ENCODE measurements at places on chromosomes 6 and 20. TPM values are rescaled to one million over a fixed set of nuclear protein-coding genes. Genes with fewer than 3 reads are reported as not detected.
A peak's percentile ranks its signal among the peaks of the same experiment; 100 is the strongest.

DNA sequence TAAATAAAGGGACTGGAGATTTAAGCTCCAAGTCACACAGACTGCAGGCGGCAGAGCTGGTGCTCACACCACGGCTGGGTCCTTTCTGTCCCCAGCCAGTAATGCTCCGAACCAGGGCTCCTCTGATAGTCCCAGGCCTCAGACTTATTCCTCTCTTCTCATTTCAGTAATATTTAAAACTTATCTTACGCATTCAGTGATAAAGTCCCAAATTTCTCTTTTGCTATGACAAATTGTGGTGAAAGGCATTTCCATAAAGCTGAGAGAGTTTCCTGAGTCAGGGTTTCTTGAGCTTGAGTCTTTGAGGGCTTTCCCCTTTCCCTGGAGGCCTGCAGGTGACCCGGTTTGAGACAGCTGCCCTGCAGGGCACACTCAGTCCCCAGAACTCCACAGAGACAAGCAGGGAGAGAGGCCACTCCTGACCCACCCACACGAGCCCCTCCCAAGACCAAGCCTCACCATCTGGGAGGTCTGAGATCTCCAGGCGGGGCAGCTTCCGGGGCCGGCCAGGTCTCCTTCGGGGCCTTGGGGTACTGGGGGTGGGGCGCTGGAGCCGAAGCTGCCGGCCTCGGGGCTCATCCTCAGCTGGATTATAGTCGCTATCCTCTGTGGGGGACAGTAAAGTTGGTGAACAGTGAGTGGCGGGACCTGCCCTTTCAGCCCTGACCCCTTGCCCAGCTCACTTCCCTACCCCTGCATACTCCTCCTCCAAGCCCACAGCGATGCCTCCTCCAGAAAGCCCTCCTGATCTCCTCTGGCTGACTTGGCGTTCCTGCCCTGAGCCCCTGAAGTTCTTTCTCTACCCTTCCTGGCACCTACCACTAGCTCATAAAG, 6.6 kb downstream of the ZNF335 start:
- DNase-seq: no peak

- DNase-seq: no peak
Measured at GRCh38 chr6:13267142-13267651, 61.1 kb downstream of the TBC1D7 start.

- DNase-seq: no peak
Measured at GRCh38 chr6:134585517-134585873, 267.6 kb upstream of the SGK1 start.

- DNase-seq: peak; percentile 78
Measured at GRCh38 chr6:154732538-154733182, 556 bp upstream of the SCAF8 start.

- DNase-seq: no peak
Measured at GRCh38 chr6:26045065-26045927, 41.9 kb upstream of the HFE start.

DNA sequence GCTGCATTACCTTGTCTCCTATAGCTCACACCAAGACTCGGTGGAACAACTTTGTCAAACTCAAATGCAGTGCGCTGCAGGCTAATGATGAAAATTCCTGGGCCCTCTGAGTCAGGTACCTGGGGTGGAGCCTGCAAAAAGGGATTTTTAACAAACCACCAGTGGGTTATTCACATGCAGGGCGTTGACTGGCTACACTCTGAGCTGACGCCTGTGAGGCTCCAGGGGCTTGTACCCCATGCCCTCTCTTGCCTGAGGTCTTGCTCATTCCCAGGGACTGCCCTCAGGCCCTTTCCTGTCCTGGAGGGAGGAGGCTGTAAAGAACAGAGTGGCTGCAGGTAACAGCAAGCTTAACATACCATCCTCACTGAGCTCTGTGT, 9.2 kb downstream of the GTSF1L start:
- no peak for DNase-seq

- no peak for DNase-seq
Measured at GRCh38 chr20:47631078-47631477, 129.4 kb downstream of the NCOA3 start.

GRCh38 chr6:142562865-142563264, 261.1 kb downstream of the ADGRG6 start:
- no peak for DNase-seq

GRCh38 chr20:18728870-18729224, 84.7 kb upstream of the SCP2D1 start:
- no peak for DNase-seq

DNA sequence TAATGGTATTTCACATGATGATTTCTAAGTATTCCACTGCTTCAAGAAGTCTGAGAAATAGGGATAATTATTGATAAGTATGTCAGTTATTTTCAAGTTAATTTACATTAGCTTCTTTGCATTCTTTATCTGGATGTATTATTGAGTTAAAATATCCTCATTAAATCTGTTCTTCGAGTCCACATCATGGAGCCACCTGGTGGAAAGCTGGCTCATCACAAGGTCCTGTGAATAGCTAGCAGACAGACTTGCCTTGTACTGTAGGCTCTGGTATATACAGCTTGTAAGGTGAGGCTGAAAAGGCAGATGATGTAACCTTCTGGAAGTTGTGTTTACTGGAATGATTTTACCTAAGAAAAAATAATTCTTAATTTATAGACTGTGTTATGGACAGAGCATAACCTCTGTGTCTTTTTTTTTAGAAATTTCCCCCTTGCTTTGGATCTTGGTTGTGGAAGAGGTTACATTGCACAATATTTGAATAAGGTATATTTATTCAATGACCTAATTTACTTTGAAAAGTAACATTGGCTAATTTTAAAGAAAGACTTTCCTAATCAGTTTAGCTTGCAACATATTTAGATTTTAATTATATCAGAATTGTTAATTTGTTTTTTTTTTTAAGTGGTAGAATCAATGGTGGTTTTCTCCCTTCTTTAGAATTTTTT, 3.5 kb downstream of the NDUFAF5 start:
- peak; percentile 77 for DNase-seq

DNA sequence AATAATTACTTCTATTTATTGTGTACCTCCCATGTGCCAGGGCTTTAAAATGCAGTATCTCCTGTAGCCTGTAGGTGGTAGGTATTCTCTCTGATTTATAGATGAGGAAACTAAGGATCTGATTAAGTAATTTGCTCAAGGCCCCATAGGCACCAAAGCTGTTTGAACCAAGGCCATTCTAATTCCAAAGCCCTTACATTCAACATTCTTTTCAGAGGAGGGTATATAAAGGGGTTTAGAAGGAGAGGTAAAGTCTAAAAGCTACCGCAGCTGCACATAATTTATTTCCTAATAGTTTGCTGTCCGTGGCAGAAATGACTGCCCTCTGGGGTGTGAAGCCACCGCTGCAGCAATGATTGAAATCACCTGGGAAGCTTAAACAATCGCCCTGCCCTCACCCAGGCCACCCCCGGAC, 95.0 kb upstream of the FAM8A1 start:
- peak; percentile 72 for DNase-seq

DNA sequence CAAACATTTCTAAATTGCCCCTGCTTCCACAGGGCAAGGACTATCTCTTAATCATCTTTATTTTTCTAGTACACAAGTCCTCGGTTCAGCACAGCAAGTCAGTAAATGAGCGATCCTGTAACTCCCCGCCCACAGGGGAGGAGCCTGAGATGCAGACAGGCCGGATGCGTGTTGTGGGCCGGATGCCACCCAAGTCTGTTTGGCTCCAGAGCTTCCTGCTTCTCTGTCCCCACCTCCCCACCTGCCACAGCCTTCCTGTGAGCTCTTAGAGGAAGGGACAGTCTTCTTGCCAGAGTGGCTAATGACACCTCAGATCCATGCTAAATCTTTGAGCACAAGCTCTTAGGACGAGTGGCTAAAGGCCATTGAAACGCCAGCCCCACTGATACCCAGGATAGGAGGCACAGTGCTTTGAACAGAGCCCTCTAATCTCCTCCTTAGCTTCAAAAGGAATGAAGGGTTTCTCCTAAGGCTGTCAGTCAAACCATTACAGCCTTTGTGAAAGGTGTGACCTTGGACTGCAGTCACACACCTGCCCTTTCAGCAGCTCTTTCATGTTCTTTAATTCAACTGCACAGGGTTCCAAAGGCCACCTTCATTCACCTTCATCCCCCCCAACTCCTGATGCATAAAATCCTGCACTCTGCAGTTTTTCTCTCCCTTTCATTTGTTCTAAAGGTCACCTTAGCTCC, 264.3 kb downstream of the TFAP2C start:
- peak; percentile 62 for DNase-seq

GRCh38 chr6:85680388-85680787, 37.7 kb upstream of the SYNCRIP start:
- no peak for DNase-seq

DNA sequence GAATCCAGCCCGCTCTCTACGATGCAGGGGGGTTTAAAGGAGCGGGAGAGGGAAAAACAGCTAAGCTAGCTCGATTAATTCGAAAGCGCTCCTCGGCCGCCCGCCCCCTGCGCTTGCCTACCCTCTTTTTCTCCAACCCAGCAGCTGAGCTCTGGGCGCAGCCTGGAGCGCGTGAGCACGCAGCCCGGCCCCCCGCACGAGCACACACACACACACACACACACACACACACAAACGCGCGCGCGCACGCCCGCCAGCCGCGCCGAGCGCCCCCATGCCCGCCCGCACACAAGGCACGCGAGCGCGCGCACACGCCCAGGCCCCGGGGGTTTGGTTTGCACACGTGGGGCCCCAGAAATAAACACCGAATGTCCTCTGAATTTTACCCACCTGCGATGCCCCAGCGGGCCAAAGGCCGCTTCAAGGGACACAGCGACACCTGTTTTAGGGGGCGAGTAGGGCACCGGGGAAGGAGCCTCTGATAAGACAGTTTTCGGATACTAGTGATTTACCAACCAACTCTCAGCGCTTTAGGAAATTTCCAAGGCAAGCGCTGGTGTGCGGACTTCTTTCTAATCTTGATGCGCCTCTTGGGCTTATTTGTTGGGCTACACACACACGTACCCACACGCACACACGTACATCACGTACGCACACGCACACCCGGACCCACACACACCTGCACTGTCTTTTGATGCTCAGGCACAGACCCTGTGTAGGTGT, 802 bp upstream of the NRN1 start:
- peak; percentile 82 for DNase-seq

DNA sequence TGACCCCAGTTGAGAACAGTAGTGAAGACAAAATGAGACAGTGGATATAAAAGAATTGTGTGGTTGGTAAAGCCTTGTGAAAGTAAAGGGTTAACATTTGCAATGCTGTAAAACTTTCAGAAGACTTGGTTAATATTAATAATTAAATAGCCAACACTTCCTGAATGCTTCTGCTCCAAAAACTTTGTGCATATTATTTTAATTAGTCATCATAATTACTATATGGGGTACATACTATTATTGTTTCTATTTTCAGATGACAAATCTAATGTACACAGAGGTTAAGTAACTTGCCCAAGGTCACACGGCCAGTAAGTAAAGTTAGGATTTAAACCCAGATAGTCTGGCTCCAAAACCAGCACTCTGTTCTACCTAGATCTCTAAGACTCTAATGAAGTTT, 291.3 kb downstream of the OGFRL1 start:
- no peak for DNase-seq

GRCh38 chr20:46851746-46852145, 42.9 kb upstream of the EYA2 start:
- no peak for DNase-seq

- no peak for DNase-seq
Measured at GRCh38 chr6:1885576-1886011, 275.9 kb downstream of the FOXC1 start.

DNA sequence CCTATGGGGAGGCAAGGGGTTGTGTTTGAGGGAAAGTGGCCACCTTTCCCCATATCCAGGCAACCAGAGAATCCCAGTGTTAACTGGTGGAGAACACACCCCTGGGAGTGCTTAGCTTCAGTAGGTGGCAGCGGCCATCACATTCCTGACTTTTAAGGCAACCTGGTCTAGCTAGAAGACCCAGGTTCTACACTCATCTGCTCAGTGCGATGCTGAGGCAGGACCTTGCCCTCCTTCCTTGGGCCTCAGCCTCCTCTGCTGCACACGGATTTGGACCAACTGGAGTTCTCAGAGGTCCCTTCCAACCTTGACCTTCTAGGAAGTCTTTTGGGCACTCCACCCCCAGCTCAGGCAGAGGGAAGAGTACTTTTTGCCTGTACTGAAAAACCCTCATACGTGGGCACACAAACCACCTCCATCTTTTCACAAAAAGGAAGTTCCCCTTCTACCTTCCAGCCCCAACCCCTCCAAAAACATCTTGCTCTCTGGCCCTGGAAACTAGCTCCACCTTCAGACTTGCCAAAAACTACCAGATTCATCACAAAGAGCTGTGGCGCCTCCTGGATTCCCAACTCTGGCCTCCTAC, 2.9 kb downstream of the CCND3 start:
- DNase-seq: no peak

DNA sequence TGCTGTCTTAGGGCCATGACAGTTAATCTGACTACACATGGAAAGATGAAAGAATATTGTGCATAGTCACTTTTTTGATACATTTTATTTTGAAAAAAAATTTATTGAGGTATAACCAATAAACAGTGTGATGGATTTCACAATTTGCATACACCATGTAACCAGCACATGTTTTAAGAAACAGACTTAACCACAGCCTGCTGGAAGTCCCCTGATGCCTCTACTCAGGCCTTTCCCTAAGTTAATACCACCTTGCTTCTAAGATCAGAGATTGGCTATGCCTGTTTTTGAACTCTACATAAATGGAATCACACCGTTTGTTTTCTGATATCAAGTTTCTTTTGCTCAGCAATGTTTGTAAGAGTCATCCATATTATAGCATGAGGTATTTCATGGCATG, 136.3 kb downstream of the CFAP61 start:
- no peak for DNase-seq

DNA sequence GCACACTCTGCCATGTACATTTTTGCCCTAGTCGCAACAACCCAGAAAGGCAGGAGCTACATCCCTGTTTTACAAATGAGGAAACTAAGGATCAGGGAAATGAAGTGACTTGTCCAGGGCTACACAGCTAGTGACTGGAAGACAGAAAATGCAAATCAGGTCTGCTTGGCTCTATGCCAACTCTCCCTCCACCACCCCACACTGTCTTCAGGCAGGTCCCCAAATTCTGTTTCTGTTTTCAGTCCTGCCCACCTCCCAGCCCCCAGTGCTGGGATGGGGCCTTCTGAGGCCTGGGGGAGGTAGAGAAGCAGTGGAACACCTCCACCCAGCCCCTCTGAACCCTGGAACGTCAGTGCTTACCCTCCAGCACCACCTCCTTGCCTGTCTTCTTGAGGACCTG, 5.1 kb downstream of the SNTA1 start:
- no peak for DNase-seq

GRCh38 chr6:14791526-14791925, 454.3 kb upstream of the JARID2 start:
- no peak for DNase-seq

HUS1B gene
- 7.0 TPM for total RNA-seq

HLA-DOB gene
- total RNA-seq: 0.23 TPM

ENPP3 gene
- total RNA-seq: not detected

BMP7 gene
- 16.6 TPM for total RNA-seq

PARD6B gene
- 29.2 TPM for total RNA-seq

LRRN4 gene
- total RNA-seq: 2.2 TPM

RAD21L1 gene
- total RNA-seq: not detected

POPDC3 gene
- 5.1 TPM for total RNA-seq

FAM162B gene
- 6.3 TPM for total RNA-seq

CUTA gene
- total RNA-seq: 207 TPM

SLC35D3 gene
- 1.5 TPM for total RNA-seq

WFDC2 gene
- 27.2 TPM for total RNA-seq

ADGRB3 gene
- 1.9 TPM for total RNA-seq

C6orf52 gene
- not detected for total RNA-seq
